Stimulated activated CD4-positive, alpha-beta T cell treated with anti-CD3 and anti-CD28 coated beads, Interleukin-4, amount 100 ng/mL, for 4 hours (primary cell): ENCODE measurements at places on chromosomes 3 and 15.

GRCh38 chr3:24067483-24067882 is 122.4 kb downstream of the NR1D2 start:
- DNase-seq: no peak

- no peak for DNase-seq
These were observed 441.4 kb downstream of the GABRG3 start for GRCh38 chr15:27412415-27412814.

- no peak for DNase-seq
These were observed 630.5 kb upstream of the EPHA6 start for GRCh38 chr3:96183871-96184270.

DNA sequence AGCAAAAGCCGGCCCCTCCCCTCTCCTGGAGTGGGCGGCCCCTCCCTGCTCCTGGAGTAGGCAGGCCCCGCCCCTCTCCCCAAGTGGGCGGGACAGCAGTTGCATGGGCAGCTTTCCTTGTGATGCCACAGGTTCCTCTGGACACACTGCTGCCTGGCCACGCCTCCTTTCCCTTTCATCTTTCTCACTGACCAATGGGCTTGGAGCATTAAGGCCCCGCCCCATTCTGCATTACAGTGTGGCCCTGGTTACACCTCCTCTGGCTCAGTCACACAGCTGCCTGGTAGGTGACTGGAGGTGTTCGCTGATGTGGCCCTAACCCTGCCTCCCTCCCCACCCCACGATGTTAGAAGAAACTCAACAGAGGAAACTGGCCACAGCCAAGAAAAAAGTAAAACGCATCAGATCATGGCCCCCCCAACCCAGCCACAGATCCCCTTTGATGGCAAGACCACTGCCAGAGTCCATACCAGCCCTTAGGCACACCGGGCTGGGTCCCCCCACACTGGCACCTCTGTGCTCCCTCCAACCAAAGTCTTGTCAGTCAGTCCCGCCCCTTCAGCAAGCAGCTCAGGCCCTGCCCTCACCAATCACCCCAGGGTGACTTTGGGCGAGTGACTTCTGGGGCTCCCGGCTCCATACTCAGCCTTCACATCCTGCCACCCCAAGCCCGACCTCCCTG is 84.3 kb downstream of the ADAMTS7 start:
- no peak for DNase-seq

- no peak for DNase-seq
These were observed 233.4 kb downstream of the CHST2 start for GRCh38 chr3:143352850-143353550.

- DNase-seq: no peak
These were observed 2.8 kb upstream of the GNAI2 start for GRCh38 chr3:50233176-50233575.

DNA sequence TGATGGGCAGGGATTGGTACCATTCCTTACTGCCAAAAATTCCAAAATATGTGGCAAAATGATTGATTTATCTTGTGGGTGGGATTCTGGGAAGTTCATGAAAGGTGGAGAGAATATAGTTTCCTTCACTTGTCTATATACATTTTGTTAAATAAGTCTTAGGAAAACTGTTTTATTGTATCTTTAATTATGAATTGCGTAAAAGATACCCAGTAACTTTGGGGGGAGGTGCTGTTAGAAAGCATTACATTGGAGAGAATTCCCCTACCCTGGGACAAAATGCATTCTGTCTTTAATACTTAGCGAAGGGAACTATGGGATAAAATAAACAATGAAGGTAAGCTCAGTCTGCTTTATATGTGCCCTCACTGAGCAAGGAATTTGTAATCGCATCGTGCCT is 4.6 kb downstream of the SETD5 start:
- DNase-seq: no peak

DNA sequence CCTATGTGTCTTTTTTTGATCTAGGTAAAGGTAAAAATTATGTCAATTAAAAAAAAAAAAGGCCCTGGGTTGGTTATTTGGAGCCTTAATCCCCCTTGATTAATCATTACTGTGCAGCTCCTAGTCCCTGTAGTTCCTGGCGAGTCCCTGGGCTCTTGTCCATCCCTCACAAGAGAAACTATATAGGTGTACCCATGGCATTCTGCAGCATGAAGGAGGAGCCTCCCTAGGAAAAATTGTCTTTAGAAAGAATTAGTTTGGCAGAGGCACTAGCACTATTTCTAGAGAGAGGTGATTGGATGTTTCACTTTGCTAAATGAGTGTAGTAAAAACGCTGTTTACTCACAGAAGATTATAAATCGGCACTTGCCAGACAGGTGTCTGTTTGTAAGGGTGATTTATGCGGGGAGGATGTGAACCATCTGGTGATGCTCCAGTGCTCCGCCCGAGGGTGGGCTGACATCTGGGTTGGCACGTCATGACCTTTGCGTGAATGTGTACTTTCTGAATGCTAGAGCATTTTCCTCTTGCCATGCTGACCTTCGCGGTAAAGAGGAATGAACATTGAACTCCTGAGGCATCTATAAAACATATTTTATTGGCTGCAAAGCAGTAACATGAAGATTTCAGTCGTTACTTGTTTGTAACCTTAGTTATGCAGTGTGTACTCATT is 12.6 kb downstream of the PLCL2 start:
- DNase-seq: peak; percentile 21

GRCh38 chr3:52742418-52743041 is 28.2 kb downstream of the NEK4 start:
- DNase-seq: no peak

- DNase-seq: no peak
These were observed 436.1 kb downstream of the CHL1 start for GRCh38 chr3:632571-633170.

DNA sequence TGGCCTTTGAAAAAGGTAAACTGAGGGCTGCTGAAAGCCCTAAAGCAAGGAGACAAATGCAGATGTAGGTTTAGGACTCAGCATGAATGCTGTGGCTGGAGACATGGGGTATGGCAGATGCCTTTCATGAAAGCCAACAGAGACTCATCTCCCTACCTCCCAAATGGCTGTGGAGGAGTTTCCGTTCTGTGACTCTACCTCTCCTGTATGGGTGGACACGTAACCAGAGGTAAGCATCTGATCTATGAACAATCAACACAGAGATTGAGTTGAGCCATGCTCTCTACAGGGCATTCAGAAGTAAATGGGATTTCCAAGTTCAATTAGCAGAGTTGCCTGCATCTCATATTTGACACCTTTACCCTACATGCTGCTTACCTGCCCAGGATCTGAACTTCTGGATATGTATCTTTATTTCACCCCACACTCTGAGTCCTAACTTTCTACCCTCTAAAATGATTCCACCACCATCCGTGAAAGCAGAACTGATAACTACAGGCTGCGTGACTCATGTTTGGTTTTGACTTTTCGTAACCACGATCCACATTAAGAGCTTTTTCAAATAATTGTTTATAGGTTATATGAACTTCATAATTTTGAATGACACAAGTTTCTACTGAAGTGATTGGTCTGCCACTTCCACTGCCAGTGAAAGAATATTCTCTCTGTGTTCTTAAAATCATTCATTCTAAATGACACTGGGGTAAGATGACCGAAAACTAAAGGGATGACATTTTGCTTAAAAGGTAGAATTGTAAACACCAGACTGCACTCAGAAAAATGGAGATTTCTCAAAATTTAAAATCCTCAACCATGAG is 1058.7 kb downstream of the FHIT start:
- DNase-seq: no peak

GRCh38 chr3:64814351-64814750 is 126.6 kb upstream of the ADAMTS9 start:
- no peak for DNase-seq

GRCh38 chr3:49276475-49277382 is at the start of gene C3orf62:
C3orf62 (minus strand) TSS chr3:49277232; CDS start chr3:49276872, 360 bp downstream.
- peak; percentile 71 for DNase-seq

DNA sequence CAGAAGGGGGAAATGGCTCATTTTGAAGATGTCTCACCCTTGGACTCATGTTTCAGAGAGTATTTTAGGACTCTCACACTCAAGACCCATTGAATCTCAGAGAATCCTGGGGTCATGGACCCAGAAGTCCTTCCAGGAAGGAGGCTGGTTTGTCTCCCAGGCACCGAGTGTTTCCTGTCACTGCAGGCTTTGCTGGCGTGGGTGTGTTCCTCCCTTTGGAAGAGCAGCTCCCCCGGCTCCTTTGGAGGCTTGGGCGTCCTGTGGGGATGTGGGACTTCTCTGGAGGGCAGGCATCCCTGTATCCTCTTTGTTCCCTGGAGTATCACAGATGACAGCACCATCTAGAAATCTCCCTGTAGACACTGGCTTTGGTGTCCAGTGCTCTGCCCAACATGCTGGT is 40.0 kb downstream of the DNAH1 start:
- no peak for DNase-seq

DNA sequence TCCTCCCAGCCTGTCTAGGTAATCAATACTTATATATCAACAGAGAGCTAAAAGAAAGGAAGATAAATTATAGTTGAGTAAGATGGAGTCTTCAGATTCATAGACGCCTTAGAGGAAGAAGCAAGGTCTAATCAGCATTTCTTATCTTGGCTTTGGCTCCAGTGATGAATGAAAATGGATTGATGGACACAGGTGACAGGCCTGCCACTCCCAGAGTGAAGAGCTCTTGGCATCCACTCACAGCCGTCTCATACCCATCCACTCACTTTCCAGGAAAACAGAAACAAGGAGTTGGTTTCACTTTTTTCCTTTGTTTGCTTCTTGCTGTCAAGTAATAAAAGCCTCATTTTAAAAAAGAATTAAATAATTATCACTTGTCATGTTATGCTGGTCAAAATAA is 168.2 kb downstream of the MFSD1 start:
- DNase-seq: no peak

- peak; percentile 52 for DNase-seq
These were observed 1.9 kb upstream of the ARL6IP5 start for GRCh38 chr3:69082805-69083204.

DNA sequence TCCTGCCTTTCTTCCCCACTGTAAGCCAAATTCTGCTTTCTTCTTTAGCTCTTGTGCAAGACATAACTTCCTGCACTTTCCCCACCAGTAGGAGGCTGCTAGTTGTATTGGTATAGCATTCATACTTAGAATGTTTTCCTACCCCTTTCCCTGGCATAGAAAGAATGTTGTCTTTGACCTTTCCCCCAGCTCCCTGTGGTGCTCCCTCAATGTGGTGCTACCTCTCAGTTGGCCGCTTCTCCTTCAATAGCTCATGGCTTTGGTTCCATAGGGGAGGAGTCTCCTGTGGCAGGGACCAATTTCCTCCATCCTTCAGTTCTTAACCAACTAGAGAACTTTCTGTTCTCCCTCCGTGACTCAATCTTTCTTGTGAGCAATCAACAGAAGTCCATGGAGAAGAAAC is 67.5 kb upstream of the AKAP13 start:
- no peak for DNase-seq

DNA sequence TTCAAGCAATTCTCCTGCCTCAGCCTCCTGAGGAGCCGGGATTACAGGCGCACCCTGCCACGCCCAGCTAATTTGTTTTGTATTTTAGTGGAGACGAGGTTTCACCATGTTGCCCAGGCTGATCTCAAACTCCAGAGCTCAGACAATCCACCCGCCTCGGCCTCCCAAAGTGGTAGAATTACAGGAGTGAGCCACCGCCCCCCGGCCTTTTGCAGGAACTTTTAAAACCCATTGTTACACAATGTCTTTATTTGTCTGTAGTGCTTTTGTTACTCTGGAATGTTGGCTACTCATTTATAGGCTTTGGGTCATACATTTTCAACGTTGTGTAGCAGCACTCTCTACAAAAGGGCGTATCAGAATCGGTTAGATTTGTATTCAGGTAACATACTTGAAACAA is 499.1 kb downstream of the ROBO2 start:
- no peak for DNase-seq

DNA sequence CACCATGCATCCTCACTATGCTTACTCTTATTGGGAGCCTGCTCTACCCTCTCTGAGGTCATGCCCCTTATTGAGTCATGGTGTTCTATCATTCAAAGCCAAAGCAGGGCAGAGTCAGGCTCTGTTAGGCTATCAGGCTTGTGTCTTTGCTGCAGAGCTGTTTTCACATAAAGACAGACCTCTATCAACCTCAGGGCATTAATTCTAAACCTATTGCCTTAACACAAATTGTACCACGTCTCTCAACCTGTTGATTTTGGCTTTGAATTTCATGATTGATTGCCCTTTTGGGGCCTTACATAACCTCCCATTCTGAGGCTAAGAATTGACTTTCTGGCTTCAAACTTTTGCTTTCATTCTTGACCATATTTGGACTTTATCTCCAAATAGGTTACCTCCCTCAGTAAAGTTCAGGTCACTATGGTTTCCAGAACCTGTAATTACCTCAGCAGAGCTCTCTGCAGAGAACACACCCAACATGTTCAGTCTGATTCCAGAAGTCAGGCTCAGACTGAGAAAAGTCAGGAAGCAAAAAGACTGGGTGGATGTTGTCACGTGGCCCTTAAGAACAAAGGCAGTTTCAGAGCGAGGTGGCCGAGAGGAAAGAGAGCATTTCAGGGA is 221.4 kb upstream of the NANOGP8 start:
- no peak for DNase-seq

DNA sequence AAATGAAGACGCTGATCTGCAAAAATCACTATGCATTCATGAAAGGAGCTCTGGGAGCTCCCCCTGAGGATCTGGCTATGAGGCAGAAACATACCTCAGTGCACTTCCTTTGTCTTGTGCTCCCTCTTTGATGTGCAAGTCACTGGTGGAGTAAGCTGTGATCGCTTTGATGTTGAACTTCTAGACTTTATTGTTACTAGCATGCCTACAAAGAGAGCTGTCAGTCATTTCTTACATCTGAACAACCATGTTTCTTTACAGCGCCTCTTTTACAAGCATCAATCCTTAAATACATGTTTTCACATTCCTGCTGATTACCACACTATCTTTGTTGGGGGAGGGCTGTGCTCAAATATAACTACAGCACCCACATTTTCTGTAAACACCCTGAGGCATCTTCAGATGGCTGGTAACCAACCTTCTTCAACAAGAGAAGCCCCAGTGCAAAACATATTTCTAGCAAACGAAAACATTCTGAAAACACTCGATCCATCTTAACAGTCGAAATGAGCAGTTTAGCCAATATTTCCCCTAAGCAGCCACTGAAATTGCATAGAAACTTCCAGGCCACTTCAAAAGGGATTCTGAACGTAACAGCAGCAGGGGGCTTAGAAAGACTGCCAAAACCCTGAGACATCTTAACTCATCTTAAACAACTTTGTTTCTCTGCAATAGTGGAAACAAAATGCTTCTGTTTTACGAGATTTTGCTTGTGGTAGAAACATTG is 101.9 kb upstream of the ICE2 start:
- peak; percentile 50 for DNase-seq

DNA sequence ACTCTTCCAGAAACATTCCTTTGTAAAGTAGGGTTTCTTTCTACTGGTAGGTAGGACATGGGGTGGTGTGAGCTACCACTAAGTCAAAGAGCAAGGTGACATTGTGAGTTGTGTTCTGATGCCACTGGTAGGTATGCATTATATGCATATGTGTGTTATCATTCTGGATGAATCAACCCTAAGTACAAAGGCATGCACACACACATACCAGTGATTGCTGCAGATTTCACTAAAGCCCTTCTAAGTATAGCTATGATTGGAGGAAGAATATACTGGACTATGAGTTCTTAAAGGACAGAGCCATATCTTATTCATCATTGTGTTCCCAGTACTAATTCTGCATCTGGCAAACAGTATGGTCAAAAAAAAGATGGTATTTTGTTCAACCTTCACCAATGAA is 646.0 kb downstream of the AGBL1 start:
- DNase-seq: no peak

- no peak for DNase-seq
These were observed 464.3 kb downstream of the EPHA3 start for GRCh38 chr3:89571707-89572106.

GRCh38 chr15:100919481-100920405 is 586 bp downstream of the LRRK1 start:
- DNase-seq: peak; percentile 14

GRCh38 chr15:98953000-98953787 is 54.4 kb downstream of the PGPEP1L start:
- no peak for DNase-seq

GRCh38 chr3:151459358-151459757 is 1.5 kb downstream of the IGSF10 start:
- DNase-seq: no peak
